Upper lobe of right lung (tissue), 1 donor: ENCODE measurements at places on chromosomes 1 and 21. TPM values are rescaled to one million over a fixed set of nuclear protein-coding genes. Genes with fewer than 3 reads are reported as not detected.

DNA sequence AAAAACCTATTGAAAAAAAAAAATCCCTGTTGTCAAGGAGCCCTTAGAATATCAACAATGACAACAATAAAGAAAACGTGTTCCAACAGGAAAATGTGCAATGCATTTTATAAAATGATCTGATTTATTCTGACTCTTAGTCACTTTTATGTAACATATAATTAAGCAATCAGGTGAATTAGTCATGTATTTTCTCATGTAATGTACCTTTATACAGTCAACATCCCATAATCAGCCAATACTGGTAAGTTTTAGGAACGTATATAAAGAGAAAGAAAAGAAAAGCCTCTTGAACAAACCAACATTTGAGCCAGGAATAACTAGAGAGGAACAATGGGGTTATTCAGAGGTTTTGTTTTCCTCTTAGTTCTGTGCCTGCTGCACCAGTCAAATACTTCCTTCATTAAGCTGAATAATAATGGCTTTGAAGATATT is at the start of gene CLCA4:
Gene CLCA4, plus strand, starts transcription at position 292 of the 435 bp plus-strand sequence. Its CDS starts 42 bp downstream, at position 334.
- DNase-seq = no peak

- DNase-seq = no peak
Measured at GRCh38 chr1:47347735-47348134, 14.1 kb downstream of the CMPK1 start.

GRCh38 chr1:211591980-211592493 is 13.1 kb upstream of the SLC30A1 start:
- no peak for DNase-seq

- no peak for DNase-seq
Measured at GRCh38 chr1:1150100-1150499, 23.6 kb upstream of the TTLL10 start.

DNA sequence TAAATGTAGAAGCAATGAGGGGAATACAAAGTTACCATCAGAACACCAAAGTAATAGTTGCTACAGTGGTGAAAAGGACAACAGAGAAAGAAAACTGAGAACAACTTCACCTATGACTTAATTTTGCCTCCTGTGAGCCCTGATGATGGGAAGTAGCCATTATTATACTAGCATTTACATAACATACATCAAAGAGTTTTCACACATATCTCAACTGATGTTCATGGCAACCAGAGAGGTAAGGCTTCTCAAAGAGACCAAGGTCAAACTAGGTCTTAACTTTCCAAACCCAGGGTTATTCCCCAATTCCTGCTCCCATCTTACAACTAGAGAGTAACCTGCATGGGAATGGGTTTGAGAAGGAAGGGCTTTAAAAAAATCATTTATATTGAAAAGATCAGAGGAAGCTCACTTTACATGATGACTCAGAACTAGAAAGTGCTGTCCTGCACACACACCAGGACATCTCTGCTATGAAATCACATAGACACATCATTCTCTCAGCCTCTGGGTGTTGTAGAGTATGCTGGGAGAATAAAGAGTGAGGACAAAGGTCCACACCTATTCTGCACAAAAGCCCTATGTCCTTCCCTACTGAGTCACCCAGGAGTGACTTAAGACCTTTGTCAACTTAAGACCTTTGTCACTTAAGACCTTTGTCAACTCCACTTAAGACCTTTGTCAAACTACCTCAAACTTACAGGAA is 179.7 kb downstream of the TNFSF18 start:
- no peak for DNase-seq

GRCh38 chr1:30809514-30810263 is 52.1 kb upstream of the LAPTM5 start:
- DNase-seq = no peak

DNA sequence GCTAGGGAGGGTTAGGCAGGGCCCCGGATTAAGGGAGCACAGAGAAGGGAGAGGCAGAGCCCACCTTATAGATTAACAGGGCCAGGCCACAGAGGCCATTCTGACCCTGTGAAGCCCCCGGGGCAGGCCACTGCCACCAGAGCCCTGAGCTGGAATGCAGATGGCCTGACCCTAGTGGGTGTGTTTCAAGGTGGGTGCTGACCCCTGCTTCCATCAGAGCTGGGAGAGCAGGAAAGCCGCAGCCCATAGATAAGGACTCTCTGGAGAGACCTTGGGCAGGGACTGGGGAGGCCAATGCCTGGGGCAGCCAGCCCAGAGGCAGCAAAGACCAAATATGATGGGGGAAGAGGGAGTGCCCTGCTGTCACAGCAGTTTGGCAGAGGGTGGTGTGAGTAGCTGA is 35.9 kb downstream of the NCMAP start:
- DNase-seq = no peak

GRCh38 chr21:41955516-41955915 is 1.7 kb upstream of the C2CD2 start:
- no peak for DNase-seq

GRCh38 chr1:43309405-43310025 is 8.7 kb downstream of the TIE1 start:
- peak; percentile 38 for DNase-seq

GRCh38 chr1:180534214-180534613 is 24.6 kb upstream of the OVAAL start:
- DNase-seq = no peak

DNA sequence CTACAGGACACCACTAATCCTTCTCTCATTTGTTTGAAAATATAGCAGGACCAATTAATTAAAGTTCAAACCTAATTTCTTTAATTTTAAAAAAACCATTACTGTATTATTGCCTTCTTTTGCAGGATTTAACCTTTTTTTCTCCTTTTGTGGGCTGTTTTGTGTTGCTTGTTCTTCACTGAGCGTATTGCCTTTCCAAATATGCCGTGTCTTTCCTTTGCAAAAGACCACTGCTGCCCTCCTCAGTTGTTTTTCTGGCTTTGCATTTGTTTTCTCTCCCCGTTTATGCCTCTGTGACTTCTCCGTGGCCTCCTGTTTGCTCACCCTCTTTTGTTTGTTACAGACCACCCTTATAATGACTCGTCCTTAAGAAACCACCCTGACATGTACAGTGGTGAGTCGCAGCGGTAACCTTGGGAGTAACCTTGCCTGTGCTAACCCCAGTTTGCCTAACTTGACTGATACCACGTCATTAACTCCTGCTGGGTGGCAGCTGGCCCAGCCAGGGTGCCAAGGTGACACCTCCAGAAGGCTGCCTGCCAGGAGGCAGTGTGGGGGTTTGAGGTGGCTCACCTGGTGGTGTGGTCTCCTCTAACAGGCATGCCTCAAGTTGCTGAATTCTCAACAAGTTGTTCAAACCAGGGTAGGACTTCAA is 81.1 kb upstream of the CNTN2 start:
- DNase-seq = no peak

- DNase-seq = no peak
Measured at GRCh38 chr1:228898582-228898992, 163.3 kb downstream of the RHOU start.

DNA sequence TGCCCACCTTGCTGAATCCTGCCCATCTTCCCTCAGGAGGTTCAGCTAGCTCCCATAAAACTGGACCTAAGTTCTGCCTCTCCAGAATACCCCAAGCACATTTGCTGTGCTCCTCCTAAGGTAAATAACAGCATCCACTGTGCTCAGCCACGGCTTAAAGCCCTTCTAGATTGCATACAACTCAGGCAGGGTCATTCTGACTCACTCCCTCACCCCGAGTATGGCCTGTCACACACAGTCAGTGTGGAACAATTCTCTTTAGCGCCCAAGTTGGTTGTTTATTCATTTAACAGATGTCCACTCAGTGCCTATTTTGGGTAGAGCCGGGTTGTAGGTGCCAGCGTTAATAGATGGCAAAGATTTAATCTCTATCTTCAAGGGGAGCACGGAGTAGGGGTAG is 147.5 kb upstream of the EDN2 start:
- DNase-seq = no peak

GRCh38 chr1:97837161-97837560 is 83.7 kb downstream of the DPYD start:
- DNase-seq = no peak

- DNase-seq = no peak
Measured at GRCh38 chr1:9605946-9606455, 17.3 kb downstream of the TMEM201 start.

GRCh38 chr1:220757441-220757840 is 9.3 kb downstream of the MTARC2 start:
- DNase-seq = no peak

The CELSR2 gene
- 7.4 TPM for total RNA-seq

The PPIAL4G gene
- total RNA-seq = 0.20 TPM

The THEM4 gene
- 14.0 TPM for total RNA-seq
